K562 (cell line): ENCODE measurements at places on chromosomes 6 and 20. TPM values are rescaled to one million over a fixed set of nuclear protein-coding genes. Genes with fewer than 3 reads are reported as not detected.

AGPAT4 gene
- 9.2 and 9.7 TPM in 2 replicates for total RNA-seq

BTN1A1 gene
- 0.09 TPM in 1 of 2 replicates, not detected in the other for total RNA-seq

LYRM2 gene
- 35.7 and 36.8 TPM in 2 replicates for total RNA-seq

DNA sequence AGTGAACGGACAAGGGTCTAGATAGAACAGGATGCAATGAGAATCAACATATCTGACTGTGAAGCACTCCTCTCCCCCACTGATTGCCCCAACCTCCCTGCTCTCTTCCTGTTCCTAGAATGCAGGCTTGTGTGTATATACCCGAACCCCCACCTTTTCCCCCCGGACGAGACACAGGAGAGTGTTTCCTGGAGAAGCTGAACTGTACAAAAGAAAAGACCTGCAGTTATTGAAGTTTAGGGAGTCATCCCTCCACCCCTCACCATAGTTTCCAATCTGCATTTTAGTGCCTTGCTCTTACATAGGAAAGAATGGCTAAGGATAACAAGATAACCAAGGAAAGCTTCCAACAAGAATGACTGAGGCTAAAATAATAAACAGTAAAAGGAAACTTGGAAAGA lies 55.5 kb upstream of the PDE10A start:
- no peak for DNase-seq
- no peaks in the 10 kb centered on the region for H3K4me1 ChIP-seq
- H3K36me3 ChIP-seq: no peaks in the 10 kb centered on the region
- no peak overlapping the region for H3K4me3 ChIP-seq
- H3K27me3 ChIP-seq: peaks cover 5% of the 10 kb centered on the region; the same call in 2 of the 3 replicates

FNDC11 gene
- total RNA-seq: 0.74 and 0.89 TPM in 2 replicates

B3GALT4 gene
- total RNA-seq: 1.2 and 1.8 TPM in 2 replicates

GRCh38 chr6:137044366-137045221 lies at the start of gene IL20RA:
Gene IL20RA, minus strand, starts transcription at chr6:137044965. Its CDS starts 237 bp downstream, at chr6:137044728.
- DNase-seq: no peak
- no peaks in the 10 kb centered on the region for H3K36me3 ChIP-seq
- H3K27ac ChIP-seq: no peak within 1 kb of the TSS
- peaks cover 19% of the 10 kb centered on the region for H3K27me3 ChIP-seq
- peaks cover 11% of the 10 kb centered on the region; the same call in 1 of the 2 replicates for H3K4me1 ChIP-seq

MUC22 gene
- not detected in 2 replicates for total RNA-seq

DNA sequence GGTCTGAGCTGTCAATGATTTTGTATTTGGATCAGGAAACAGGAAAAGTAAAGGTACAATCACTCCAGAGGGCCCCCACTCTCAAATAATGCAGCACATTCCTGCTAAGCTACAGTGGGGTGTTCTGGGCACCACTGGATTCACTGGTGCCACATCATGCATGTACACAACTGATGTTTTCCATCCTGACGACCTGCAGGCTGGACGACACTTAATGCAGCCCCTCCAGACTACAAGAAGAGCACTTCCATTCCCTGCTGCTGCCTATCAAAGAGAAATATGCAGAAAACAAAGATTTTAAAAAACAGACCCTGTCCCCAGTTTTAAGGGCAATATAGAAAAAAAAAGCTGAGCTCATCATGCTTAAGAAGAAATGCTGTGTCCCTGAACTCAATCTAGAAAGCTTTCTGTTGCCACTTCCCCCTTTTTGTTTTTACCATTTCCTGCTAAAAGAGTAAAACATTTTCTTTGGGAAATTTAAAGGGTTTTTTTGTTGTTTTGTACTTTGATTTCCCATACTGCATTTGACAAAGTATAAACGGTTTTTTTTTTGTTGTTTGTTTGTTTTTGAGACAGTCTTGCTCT lies 35.5 kb downstream of the ABHD12 start:
- no peaks in the 10 kb centered on the region for H3K36me3 ChIP-seq
- H3K4me1 ChIP-seq: peaks cover 4% of the 10 kb centered on the region; the same call in 2 of the 3 replicates
- DNase-seq: no peak
- no peak overlapping the region for H3K27ac ChIP-seq
- H3K27me3 ChIP-seq: no peaks in the 10 kb centered on the region

DNA sequence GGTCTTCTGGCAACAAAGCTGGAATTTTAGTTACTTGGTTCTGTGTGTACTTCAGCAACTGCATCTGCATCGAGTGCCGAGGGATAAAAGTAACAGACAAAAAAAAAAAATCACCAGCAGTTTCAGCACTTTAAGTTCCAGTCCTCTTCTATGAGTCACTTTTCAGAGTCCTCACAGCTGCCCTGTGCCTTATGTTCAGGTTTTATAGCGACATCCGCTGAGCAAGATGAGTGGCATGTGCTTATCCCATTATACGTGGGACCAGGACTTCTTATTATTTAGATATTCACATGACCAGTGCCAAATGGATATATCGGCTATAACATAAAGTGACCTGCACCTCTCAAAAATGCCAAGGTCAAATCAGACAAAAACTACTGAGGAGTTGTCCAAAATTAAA lies 242.9 kb downstream of the FOXA2 start:
- H3K36me3 ChIP-seq: no peaks in the 10 kb centered on the region
- no peak for DNase-seq
- no peak overlapping the region for H3K4me3 ChIP-seq

MATN4 gene
- total RNA-seq: 0.13 TPM in 1 of 2 replicates, not detected in the other

GRCh38 chr6:81241126-81242041 lies 511.1 kb downstream of the TENT5A start:
- H3K4me3 ChIP-seq: no peak overlapping the region
- no peak overlapping the region for H3K27ac ChIP-seq
- no peaks in the 10 kb centered on the region for H3K4me1 ChIP-seq
- DNase-seq: no peak
- H3K27me3 ChIP-seq: no peaks in the 10 kb centered on the region

DNA sequence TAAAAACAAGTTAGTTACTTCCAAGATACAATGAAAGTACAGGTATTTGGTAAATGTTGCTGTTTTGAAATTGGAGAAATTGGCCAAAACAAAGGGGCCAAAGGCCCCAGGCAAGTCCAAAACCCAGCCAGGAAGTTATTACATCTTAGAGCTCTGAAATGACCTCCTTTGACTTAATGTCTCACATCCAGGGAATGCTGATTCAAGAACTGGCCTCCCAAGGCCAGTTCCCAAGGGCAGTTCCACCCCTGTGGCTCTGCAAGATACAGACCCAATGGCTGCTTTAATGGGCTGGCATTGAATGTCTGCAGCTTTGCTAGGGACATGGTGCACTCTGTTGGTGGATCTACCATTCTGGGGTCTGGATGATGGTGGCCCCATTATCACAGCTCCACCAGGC lies 217.3 kb upstream of the FKBP1C start:
- no peak overlapping the region for H3K27ac ChIP-seq
- no peaks in the 10 kb centered on the region for H3K36me3 ChIP-seq
- no peak for DNase-seq
- H3K27me3 ChIP-seq: no peaks in the 10 kb centered on the region
- no peak overlapping the region for H3K4me3 ChIP-seq
- no peaks in the 10 kb centered on the region for H3K4me1 ChIP-seq

GRCh38 chr6:154127657-154128056 lies 88.6 kb downstream of the OPRM1 start:
- H3K27me3 ChIP-seq: no peaks in the 10 kb centered on the region
- no peak overlapping the region for H3K4me3 ChIP-seq
- no peak for DNase-seq
- no peaks in the 10 kb centered on the region for H3K36me3 ChIP-seq
- no peak overlapping the region for H3K27ac ChIP-seq

MRAP2 gene
- 7.4 and 8.7 TPM in 2 replicates for total RNA-seq

- DNase-seq: no peak
- H3K27me3 ChIP-seq: peaks cover 36% of the 10 kb centered on the region
Observed at GRCh38 chr6:167479901-167480648, 155.2 kb downstream of the TTLL2 start.

DNA sequence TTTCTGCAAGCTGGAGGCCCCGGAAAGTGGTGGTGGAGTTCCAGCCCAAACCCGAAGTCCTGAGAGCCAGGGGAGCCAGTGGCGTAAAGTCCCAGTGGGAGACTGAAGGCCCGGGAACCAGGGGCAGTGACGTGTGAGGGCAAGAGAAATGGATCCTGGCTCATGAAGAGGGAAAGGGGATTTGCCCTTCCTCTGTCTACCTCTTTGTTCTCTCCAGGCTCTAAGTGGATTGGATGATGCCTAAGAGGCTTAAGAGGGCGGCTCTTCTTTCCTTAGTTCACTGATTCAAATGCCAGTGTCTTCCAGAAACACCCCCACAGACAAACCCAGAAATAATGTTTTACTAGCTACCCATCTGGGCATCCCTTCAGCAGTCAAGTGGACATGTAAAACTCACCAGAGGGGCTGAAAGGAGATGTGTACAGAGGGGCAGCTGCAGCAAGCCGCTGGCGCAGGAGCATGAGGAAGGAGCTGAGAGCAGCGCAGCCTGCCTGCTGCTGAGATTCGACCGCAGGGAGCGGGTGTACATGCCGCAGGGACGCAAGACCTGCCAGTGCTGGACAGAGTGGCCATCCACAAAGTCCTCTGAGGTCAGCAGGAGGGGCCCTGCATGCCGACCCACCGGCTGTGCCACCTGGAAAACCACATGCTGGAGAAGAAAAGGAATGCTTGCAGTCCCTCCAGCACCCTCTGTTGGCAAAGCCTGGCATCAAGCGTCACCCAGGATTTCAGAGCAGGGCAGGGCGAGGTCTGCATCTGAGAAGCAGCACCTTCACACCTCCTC lies 29.5 kb downstream of the CDYL start:
- no peak overlapping the region for H3K4me3 ChIP-seq
- 0 out of 3 replicates have a peak, but pooled peaks cover 2% of the 10 kb centered on the region for H3K36me3 ChIP-seq
- H3K4me1 ChIP-seq: peaks cover 12% of the 10 kb centered on the region
- H3K27ac ChIP-seq: no peak overlapping the region

C6orf15 gene
- total RNA-seq: not detected in 2 replicates

OR2H2 gene
- not detected in 2 replicates for total RNA-seq

TREM2 gene
- total RNA-seq: not detected in 2 replicates

- no peak overlapping the region for H3K27ac ChIP-seq
- no peaks in the 10 kb centered on the region for H3K27me3 ChIP-seq
- H3K4me1 ChIP-seq: peaks cover 20% of the 10 kb centered on the region
- no peak for DNase-seq
- H3K4me3 ChIP-seq: no peak overlapping the region
Observed at GRCh38 chr6:43886067-43886461, 116.1 kb downstream of the VEGFA start.

DNA sequence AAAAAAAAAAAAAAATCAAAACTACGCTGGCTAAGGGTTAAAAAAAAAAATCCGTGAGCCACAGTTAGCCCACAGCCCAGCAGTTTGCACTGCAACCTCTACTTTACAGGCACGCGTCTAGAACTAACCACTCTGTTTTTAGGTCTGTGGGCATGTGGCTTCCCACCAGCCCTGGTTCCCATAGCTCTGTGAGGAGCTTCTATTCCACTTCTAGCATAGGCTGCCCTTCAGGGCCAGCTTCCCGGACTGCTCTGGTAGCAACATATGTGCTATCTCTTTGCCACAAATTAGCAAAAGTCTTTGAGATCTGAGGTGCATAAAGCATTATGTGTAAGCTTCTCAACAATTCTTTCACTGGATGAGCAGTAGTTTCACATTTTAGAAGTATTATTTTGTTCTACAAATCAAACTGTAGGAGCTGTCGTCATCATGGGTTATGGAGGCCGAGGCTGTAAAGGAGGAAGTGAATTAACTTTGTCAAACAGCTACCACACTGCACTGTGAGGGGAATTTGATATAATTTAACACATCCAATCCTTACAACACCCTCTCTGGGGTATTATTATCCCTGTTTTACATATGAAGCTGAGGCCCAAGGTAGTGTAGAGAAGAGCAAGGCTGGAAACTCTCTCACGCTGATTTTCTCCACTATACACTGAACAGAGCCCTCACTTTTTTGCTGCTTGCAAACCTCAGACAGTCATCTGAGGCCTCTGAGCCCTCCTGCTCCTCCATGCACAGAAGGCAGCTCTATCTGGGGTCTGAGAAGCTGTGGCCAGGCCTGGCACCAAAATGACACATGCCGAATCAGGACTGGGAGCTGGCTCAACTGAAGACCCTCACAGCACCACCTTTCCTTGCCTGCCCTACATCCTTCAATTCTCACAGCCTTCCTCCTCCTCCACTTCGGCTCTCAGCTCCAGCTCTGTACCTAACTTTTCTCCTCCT lies 35.4 kb downstream of the MAN1A1 start:
- H3K4me3 ChIP-seq: no peak overlapping the region
- H3K27me3 ChIP-seq: no peaks in the 10 kb centered on the region
- peaks cover 63% of the 10 kb centered on the region for H3K36me3 ChIP-seq
- no peak for DNase-seq
- peaks cover 83% of the 10 kb centered on the region for H3K4me1 ChIP-seq
- peak overlapping the region; percentile 91 for H3K27ac ChIP-seq

CHRNA4 gene
- total RNA-seq: 0.02 TPM in 1 of 2 replicates, not detected in the other

SLC13A3 gene
- total RNA-seq: 14.9 and 16.4 TPM in 2 replicates

DNA sequence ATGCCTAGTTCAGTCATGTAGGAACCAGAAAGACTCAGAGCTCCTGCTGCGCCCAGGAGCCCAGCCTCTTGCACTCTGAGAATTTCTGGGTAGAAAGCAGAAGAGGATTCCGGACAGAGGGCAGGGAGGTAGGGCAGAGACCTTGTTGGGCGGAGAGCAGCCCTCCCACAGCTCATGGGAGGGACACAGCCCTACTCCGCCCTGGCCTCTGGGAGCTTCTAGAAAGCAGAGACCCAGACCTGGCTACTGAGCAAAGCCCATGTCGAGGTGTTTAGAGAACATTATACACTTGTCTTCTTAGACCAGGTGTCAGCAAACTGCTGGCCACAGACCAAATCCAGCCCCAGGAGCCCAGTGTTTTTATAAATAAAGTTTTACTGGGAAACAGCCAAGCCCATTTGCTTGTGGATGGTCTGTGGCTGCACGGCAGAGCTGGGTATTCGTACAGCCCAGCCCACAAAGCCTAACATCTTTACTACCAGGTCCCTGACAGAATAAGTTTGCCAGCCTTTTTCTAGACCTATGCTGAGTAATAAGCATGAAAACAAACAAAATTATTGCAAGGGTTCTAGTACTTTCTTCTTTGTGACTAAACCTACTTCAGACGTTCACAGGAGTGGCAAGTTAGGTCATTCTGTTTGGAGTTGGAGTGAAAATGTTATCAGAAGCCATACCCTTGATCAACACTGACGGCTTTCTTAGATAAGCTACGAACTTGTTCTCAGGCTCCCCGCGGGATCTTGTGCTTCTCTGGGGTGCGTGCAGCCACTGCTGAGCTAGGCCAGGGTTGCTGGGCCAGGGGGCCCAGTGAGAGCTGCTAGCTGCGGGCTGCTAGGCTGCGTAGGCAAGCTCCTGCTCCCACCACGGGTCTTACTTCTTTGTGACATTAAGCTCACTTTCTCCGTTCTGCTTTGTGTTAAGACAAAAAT lies 235.1 kb upstream of the FOXQ1 start:
- peaks cover 37% of the 10 kb centered on the region for H3K27me3 ChIP-seq
- no peak overlapping the region for H3K4me3 ChIP-seq
- H3K4me1 ChIP-seq: peaks cover 3% of the 10 kb centered on the region; the same call in 1 of the 2 replicates
- H3K27ac ChIP-seq: no peak overlapping the region
- no peaks in the 10 kb centered on the region for H3K36me3 ChIP-seq

SLC22A1 gene
- 0.54 and 0.60 TPM in 2 replicates for total RNA-seq
